ENCODE measurements at places on chromosomes 12 and 14. TPM values are rescaled to one million over a fixed set of nuclear protein-coding genes. Genes with fewer than 3 reads are reported as not detected.

- H3K4me3 ChIP-seq, result no peak overlapping the region
- no peaks in the 10 kb centered on the region for H3K4me1 ChIP-seq
- no peaks in the 10 kb centered on the region for H3K36me3 ChIP-seq
Observed at GRCh38 chr12:91406920-91407341, 224.3 kb upstream of the DCN start.

DNA sequence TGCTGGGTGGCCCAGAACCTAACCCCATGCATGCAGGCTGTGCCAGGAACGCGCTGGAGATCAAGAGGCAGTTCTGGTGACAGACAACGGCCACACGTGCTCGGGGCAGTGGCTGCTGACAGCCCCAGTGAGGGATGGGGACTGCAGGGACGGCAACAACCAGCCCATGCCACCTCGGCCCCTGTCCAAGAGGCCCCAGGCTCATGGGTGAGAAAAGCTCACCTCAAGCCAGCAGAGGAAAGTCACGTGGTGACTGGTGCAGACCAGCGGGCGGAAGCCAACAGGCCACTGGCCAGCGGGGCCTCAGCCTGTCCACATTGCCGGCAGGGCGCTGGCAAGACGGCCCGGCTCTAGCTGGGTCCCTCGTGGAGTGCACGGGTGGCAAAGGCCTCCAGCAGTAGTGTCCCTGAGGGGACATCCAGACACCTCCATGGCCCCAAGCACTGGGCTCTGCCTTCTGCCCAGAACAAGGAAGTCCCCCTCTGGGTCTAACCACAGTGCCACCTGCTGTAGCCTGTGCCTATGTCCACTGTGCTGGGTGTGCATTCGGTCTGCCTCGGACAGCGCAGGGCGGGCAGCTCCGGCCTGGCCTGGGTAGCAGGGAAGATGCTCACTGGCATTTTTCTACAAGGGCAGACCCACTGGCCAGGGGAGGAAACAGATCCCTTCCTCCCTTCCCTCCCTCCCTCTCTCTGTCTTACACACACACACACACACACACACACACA lies 134.1 kb downstream of the NCOR2 start:
- no peaks in the 10 kb centered on the region for H3K27me3 ChIP-seq
- H3K4me1 ChIP-seq, result peaks cover 43% of the 10 kb centered on the region
- peaks cover 14% of the 10 kb centered on the region for H3K36me3 ChIP-seq
- no peak for DNase-seq
- no peak overlapping the region for H3K27ac ChIP-seq

- DNase-seq, result no peak
- no peaks in the 10 kb centered on the region for H3K27me3 ChIP-seq
- no peak overlapping the region for H3K27ac ChIP-seq
- no peaks in the 10 kb centered on the region for H3K36me3 ChIP-seq
- peaks cover 53% of the 10 kb centered on the region for H3K4me1 ChIP-seq
Observed at GRCh38 chr12:108638997-108639822, 5.5 kb upstream of the SELPLG start.

DNA sequence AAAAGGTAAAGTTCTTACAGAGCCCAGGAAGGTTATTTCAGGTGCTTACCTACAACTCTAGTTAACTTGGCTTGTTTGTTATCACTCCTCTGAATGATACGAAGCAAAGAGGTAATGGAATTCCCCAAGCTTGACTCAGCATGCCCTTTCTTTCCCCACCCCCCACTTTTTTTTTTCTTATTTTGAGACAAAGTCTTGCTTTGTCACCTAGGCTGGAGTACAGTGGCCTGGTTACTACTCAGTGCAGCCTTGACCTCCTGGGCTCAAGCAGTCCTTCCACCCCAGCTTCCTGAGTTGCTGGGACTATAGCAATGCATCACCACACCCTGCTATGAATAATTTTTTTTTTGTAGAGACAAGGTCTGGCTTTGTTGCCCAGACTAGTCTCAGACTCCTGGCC lies 17.1 kb upstream of the YBX3 start:
- H3K27me3 ChIP-seq, result no peaks in the 10 kb centered on the region
- no peaks in the 10 kb centered on the region for H3K4me1 ChIP-seq
- DNase-seq, result no peak
- no peak overlapping the region for H3K27ac ChIP-seq
- H3K36me3 ChIP-seq, result no peaks in the 10 kb centered on the region

Gene SCN8A
- total RNA-seq, result 0.65 TPM
